ENCODE measurements at places on chromosomes 11 and 22. TPM values are rescaled to one million over a fixed set of nuclear protein-coding genes. Genes with fewer than 3 reads are reported as not detected.

The MYBPC3 gene
- total RNA-seq: not detected

- peak; percentile 89 for DNase-seq
These were observed 2.0 kb downstream of the SIPA1 start for GRCh38 chr11:65639623-65640482.

DNA sequence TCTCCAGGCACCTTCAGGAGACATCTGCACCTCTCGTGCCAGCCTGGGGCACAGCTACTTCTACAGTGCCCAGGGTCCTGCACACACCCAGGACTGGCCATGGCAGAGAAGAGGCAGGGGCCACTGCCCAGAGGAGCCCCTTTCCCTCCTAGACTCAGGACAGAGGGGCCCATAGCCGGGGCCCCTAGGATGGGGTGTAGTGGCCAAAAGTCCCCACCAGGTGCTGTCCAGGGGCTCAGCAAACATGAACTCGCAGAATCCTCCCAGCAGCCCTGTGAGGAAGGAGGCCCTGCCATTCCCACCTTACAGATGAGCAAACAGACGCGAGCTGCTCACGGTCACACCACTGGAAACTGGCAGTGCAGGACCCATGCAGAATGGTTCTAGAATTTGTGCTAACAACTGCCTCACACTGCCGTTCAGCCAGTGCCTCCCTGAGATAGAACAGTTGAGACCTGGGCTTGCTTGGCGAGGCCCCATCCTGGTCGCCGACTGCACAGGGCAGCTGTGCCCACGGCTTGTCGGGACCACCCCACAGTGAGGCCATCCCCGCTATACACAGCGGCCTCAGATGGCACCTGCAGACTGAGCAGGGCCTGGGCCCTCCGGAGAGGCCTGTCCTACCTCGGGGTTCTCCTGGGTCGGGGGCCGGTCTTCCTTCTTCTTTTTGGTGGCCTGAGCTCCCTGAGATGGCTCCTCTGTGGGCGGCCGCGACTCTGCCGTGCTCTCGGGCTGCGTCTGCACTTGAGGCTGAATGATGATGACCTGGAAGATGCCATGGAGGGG is 96.4 kb downstream of the PHF21B start:
- no peak for DNase-seq

The MTFP1 gene
- total RNA-seq: 80.5 TPM

The SCGB1A1 gene
- not detected for total RNA-seq

The SVIP gene
- 45.4 TPM for total RNA-seq
